NCI-H2171 (cell line): ENCODE measurements at places on chromosomes 3 and 15.

DNA sequence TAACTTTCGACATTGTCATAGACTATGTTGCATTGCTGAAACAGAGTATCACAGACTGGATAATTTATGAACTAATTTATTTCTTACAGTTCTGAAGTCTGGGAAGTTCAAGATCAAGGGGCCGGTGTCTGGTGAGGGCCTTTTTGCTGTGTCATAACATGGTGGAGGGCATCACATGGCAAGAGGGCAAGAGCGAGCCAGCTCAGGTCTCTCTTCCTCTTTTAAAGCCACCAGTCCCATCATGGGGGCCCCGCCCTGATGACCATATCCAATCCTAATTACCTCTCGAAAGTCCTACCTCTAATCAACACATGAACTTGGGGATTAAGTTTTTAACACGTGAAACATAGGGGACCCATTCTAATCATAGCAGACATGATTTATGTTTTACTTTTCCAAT is 33.5 kb upstream of the DCUN1D1 start:
- no peak for DNase-seq

DNA sequence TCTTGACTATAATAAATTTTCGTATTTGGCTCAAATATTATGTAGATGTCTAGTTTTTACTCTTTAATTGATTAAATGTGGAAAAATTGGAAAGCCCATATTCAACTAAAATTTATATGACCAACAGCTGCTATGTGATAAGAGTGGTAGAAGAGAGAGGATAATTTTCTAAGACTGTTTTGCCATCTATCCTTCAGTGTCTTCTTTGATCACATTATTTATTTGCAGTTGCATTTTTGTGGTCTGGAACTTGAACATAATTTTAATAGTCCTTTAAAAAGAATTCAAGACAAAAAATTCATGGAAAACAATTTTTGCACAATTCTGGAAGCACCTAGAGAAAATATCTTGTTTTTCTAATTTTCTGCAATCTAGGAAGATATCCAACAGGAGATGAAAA is 213.3 kb upstream of the THBS1 start:
- no peak for DNase-seq

DNA sequence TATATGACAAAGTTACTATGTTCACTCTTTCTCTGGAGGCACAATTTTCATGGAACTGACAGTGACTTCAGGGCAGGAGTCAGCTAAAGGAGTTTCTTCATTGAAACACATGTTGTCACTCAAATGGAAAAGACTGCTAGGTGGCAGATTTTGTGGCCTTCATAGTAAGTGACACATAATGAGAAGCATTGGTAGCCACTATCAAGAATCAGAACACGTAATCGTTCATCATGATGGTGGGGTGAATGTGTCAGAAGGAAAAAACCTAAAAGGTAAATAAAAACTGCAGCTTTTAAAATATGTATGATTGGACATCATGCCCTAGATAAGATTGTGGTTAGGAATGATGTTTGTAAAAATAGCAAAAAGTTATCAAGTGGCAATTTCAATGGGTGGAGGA is 1491.0 kb downstream of the SI start:
- DNase-seq: no peak

- DNase-seq: no peak
Measured at GRCh38 chr3:45626096-45626887, 31.7 kb downstream of the LIMD1 start.

GRCh38 chr3:8525893-8526292 is 24.3 kb downstream of the LMCD1 start:
- no peak for DNase-seq

DNA sequence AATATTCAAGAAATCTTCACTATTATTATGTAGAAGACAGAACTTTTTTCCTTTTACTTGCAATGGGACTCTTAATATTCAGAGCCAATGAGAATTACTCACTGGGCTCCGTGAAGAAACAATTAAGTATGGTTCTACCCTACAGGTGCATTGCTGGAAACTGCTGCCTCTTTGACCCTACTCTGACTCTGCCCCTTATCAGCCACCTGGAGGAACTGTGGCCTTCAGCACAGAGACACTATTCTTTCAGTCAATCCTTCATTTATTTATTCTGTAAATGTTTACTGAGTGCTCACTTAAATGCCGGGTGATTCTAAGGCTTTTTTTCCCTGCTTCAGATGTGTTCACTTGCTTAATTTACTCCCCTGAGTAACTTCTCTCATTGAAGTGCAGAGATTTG is 163.2 kb downstream of the SYNPR start:
- DNase-seq: no peak

- DNase-seq: no peak
Measured at GRCh38 chr15:90376789-90377188, 11.3 kb upstream of the IQGAP1 start.
